ENCODE measurements at places on chromosomes 1 and 21. TPM values are rescaled to one million over a fixed set of nuclear protein-coding genes. Genes with fewer than 3 reads are reported as not detected.

DNA sequence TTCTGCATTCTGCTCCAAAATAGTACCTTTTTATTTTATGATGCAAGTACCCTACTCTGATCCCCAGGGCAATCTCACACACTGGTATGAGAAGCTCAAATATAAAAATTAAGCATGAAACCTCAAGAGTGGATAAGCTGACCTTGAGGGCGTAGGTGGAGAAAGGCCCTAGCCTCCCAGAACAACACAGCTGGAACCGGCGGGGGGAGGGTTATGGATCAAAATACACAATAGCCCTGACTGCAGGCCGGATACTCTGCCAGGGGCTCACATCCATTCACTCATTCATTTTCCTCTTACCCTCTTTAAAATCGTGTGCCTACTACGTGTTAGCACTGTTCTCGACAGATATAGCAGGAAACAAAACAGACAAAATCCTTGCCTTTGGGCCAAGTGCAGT, 32.8 kb upstream of the ECE1 start:
- no peak for DNase-seq

DNA sequence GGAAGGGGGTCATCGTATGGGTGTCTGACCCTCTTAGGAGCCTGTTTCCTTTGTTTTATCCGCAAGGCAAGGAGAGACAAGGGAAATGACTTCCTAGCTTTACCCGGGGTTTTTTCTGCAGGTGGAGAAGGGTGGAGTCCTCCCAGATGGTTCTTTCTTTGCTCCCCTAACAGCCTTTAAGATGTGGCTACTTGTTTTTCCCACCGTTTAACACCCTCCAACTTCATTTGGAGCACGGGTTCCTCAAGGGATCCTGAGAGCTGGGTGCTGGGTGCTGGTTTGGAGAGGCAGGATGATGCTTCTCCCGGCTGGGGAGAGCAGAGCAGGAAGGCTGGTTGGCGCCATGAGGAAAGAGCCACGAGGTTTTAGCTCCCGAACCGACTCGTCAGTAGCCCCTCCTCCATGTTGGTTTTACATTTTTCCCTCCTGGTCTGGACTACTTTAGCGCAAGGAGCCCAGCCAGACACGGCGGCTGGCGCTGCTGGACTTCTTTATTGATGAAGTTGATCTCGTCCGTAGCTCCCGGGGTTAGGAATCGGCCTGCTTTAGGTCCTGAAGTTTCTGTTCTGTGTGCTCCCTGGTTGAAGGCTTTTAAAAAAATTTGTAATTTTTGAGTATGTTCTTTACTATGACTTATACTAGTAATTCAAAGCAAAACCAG, 1.4 kb downstream of the UCK2 start:
- peak; percentile 69 for DNase-seq

GRCh38 chr1:84675631-84676030, 14.6 kb downstream of the SSX2IP start:
- DNase-seq, result no peak

DNA sequence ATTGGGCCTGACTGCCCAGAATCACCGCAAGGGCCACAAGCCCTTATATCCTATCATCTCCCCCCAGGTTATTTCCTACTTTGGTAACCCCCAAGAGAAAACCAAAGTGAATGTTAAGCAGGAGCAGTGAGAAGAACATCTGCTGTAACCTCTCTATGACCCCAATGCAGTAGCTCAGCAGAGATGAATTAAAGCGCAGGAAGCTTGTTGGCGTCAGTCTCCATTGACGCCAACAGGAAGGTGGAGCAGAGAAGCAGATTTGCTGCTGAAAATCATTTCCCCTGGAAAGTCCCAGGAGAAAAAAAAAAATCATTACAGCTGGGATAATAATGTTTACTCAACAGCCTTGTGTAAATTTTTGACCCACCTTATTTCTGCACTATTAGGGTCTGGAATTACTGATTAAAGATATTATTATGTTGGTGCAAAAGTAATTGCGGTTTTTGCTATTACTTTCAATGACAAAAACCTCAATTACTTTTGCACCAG, 33.2 kb upstream of the FAM163A start:
- DNase-seq, result peak; percentile 27

Gene S100A14
- polyA plus RNA-seq, result 21.1 TPM
